ENCODE measurements at places on chromosomes 1 and 21. TPM values are rescaled to one million over a fixed set of nuclear protein-coding genes. Genes with fewer than 3 reads are reported as not detected.

TACSTD2 gene
- 0.87 TPM for total RNA-seq

ASTN1 gene
- total RNA-seq = 1.2 TPM

C1orf226 gene
- 7.5 TPM for total RNA-seq

OR2T33 gene
- 1.9 TPM for total RNA-seq

ATP1A4 gene
- 23.0 TPM for total RNA-seq

CCDC18 gene
- 19.4 TPM for total RNA-seq

FAM177B gene
- 0.71 TPM for total RNA-seq

ARHGEF10L gene
- 20.3 TPM for total RNA-seq

CLCNKB gene
- total RNA-seq = 4.2 TPM

LIN28A gene
- 1.5 TPM for total RNA-seq

SGIP1 gene
- total RNA-seq = 67.9 TPM

LCE2C gene
- total RNA-seq = not detected

SRGAP2B gene
- 12.9 TPM for total RNA-seq

ORC1 gene
- total RNA-seq = 6.9 TPM

TRIM46 gene
- 3.7 TPM for total RNA-seq

ILDR2 gene
- 172 TPM for total RNA-seq

OR2L2 gene
- 1.2 TPM for total RNA-seq

MAP1LC3C gene
- total RNA-seq = 0.50 TPM

CYP4A11 gene
- not detected for total RNA-seq

PPIAL4G gene
- not detected for total RNA-seq

CFAP126 gene
- 13.9 TPM for total RNA-seq

KIF14 gene
- total RNA-seq = 6.8 TPM

PLEKHG5 gene
- total RNA-seq = 13.7 TPM

CYYR1 gene
- 4.4 TPM for total RNA-seq

VTCN1 gene
- total RNA-seq = 1.3 TPM

EVI5 gene
- total RNA-seq = 73.9 TPM

OR2T11 gene
- not detected for total RNA-seq

C1orf198 gene
- 14.6 TPM for total RNA-seq

TRIM58 gene
- total RNA-seq = 7.5 TPM

APOBEC4 gene
- 5.0 TPM for total RNA-seq

ADAMTSL4 gene
- 8.9 TPM for total RNA-seq

HYI gene
- 21.2 TPM for total RNA-seq

CD247 gene
- 1.1 TPM for total RNA-seq

OR2T2 gene
- not detected for total RNA-seq

TTC24 gene
- total RNA-seq = not detected

SASS6 gene
- total RNA-seq = 9.5 TPM

F5 gene
- 2.0 TPM for total RNA-seq

WNT3A gene
- total RNA-seq = 0.08 TPM

VASH2 gene
- total RNA-seq = 30.9 TPM
